ENCODE measurements at places on chromosomes 7 and 10.

GRCh38 chr10:122455376-122456079 lies 1.1 kb downstream of the ARMS2 start:
- no peak for DNase-seq

- DNase-seq, result no peak
Measured at GRCh38 chr10:28508304-28508925, 24.5 kb upstream of the WAC start.

DNA sequence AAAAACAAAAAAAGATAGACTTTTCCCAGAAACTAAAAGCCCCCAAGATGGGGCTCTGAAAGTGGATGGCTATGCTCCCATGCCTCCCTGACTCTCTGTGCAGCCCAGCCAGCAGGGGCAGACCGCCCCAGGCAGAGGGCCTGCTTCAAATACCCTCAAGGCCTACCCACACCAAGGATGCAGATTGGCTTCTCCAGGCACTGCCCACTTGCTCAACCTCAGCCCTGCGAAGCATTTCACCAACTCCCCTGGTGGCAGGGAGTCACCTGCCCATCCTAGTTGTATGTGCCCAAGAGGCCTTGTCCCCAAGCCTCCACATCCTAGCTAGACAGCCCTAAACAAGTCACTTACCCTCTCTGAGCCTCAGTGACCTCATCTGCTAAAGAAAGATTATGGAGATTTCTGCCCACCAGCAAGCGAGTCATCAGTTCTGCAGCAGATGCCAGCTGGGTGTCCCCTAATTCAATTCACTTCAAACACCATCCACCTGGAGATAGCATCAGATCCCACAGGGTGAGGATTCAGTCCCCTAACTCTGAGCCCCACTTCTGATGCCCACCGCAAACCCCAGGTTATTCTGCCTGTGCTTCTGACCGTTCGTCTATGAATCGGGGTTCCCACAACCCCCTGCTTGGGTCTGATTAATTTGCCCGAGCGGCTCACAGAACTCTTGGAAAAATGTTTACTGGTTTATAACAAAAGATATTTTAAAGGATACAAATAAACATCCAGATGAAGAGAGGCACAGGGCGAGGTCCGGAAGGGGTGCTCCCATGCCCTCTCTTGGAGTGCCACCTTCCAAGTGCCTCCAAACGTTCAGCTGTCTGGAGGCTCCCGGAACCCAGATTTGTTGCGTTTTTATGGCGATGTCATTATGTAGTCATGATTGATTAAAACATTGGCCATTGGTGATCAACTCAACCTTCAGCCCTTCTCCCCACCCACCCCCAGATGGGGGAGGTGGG lies 18.6 kb upstream of the ZMIZ1 start:
- no peak for DNase-seq

GRCh38 chr7:150848111-150848510 lies 4.2 kb upstream of the AOC1 start:
- no peak for DNase-seq

GRCh38 chr7:158255156-158255555 lies 332.5 kb downstream of the PTPRN2 start:
- DNase-seq, result no peak

GRCh38 chr7:74617180-74617744 lies 40.3 kb upstream of the GTF2I start:
- DNase-seq, result no peak

DNA sequence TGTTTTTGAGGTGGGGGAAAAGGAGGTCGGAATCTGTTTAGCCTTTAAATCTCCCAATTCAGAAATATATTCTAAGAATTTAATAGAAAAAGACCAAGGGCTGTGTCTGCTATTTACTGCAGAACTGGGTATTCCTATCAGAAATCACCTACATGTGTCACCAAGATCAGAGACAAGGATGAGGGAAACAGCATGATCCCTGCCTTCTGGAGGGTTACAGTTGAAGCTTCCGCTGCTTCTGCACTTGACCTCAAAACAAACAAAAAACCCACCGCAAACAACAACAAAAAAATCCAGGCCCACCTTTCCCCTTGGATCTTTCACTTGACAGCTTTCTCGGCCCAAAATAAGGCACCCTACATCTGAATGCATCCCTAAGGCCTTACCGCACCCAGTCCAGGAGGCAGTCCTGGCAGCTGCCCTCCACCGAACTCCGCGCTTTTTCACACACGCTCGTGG lies 750 bp upstream of the CDK14 start:
- no peak for DNase-seq

- no peak for DNase-seq
Measured at GRCh38 chr7:148695953-148696352, 2.8 kb upstream of the CUL1 start.

- no peak for DNase-seq
Measured at GRCh38 chr7:854118-854775, 22.0 kb downstream of the SUN1 start.

DNA sequence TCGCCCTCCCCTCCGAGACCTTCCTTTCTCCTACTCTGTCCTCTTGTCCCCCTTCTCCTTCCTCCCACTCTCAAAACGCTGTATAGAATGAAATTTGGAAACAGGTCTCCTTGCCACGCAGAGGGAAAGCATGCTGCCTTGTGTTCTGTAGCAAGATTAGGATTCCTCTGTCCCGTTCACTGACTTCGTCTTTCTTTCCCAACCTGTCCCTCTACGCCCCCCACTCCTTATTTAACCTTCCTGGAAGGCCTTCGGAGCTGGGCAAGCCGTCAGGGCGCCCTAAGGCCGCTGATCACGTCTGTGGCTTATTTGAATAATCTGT lies 1.3 kb downstream of the HOXA9 start:
- no peak for DNase-seq

DNA sequence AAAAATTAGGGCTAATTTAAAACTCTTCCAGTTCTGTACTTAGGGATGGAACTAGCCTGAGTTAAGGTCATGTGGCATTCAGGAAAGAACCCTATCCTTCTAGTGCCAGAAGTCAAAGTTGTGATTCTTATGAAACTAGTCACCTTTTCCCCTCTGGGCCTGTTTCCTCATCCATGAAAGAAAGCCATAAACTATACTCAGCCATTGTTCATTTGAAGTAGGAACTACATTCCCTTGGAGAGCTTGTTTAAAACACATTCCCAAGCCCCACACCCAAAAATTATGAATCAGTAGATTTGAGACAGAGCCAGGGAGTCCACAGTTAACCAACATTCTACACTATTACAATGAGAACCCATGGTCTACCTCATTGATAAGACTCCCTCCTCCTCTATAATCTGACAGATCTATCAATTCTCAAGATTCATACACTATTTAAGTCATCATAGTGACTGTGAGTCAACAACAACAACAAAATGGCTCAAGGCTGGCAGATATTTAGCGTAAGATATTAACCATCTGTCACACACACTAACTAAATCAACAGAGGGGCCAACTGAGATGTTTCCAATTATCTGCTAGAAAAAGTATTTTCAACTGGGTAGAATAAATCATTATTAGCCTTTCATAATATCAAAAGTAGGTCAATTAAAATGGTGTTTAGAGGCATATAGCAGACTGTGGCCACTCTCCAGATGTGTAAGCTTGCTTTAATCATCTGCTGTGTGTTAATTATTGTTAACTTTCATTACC lies 102.3 kb downstream of the SLC25A13 start:
- no peak for DNase-seq

DNA sequence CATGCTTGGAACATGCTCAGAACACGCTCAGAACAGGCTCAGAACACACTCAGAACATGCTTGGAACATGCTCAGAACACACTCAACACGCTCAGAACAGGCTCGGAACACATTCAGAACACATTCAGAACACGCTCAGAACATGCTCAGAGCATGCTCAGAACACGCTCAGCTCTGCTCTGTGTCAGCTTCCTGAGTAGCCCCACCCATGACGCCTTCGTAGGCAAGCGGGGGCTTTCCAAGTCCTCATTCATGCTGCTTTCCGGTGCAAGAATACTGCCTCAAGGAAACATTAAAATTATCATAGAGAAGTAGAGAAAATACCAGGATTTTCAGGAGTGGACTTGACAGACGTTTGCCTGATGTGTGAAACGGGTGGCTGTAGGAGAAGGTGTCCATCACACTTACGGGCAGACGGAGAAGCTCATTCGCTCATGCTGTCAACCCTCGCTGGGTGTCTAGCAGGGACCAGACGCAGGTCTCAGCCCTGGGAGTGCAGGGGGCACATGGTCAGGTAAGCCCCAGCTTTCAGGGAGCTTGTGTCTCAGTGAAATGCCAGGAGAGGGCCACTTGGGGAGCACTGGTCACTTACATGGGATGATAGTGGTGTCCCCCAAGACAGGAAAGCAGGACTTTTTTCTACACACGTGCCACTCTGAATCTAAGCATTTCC lies 24.7 kb downstream of the EN2 start:
- DNase-seq, result no peak

DNA sequence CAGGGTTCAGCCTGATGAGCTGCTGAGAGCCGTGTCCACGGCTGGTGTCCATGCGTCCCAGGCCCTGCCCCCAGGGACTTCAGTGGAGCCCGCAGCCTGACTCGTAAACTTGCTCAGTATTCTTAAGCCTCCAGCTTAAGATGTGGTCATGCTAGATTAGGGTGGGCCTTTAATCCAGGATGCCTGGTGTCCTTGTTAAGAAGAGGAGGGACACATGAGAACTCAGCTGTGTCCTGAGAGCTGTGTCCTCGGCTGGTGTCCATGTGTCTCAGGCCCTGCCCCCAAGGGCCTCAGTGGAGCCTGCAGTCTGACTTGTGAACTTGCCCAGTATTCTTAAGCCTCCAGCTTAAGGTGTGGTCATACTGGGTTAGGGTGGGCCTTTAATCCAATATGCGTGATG lies 23.0 kb downstream of the DOCK1 start:
- no peak for DNase-seq

DNA sequence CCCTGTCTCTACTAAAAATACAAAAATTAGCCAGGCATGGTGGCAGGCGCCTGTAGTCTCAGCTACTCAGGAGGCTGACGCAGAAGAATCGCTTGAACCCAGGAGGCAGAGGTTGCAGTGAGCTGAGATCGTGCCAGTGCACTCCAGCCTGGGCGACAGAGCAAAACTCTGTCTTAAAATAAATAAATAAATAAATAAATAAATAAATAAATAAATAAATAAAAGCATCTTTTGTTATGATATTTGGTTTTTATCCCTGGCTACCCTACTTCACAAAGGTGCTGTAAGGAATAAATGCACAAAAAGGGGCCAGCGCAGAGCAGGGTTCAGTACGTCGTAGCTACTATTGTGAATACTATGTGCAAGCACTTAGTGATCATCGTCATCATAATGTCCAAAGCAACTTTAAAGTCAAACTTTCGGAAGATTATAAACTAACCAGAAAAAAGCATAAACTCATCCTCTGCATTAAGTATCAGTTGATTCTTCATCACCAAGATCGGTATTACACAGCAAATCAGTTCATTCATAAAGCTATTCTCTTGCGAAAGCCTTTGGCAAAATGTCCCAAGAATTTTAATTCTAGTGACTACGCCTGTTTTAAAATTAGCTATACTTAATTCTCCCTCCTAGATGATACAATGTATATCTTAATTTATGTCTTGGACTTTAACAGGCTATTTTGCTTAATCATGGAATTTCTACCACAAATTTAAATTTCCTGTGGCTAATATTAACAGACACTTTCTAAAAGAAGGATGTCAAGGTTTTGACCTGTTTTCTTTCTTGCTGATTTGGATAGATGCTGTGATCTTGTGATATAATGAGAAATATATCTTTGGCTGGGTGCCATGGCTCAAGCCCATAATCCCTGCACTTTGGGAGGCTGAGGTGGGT lies 7.6 kb upstream of the NFE2L3 start:
- no peak for DNase-seq

GRCh38 chr10:116000151-116000842 lies 272.7 kb downstream of the GFRA1 start:
- no peak for DNase-seq

Data from activated T-cell treated with anti-CD3 and anti-CD28 coated beads for 24 hours (primary cell).